Activated naive CD4-positive, alpha-beta T cell treated with anti-CD3 and anti-CD28 coated beads for 36 hours (primary cell): ENCODE measurements at places on chromosomes 16 and 17. TPM values are rescaled to one million over a fixed set of nuclear protein-coding genes. Genes with fewer than 3 reads are reported as not detected.

CCDC92B gene
- total RNA-seq = 0.12 TPM

SERPINF2 gene
- total RNA-seq = not detected

SULT1A2 gene
- 0.29 TPM for total RNA-seq

CCL17 gene
- not detected for total RNA-seq

CACNG3 gene
- total RNA-seq = not detected

HES7 gene
- 2.9 TPM for total RNA-seq

TEX14 gene
- total RNA-seq = 0.24 TPM

SEZ6L2 gene
- total RNA-seq = 0.31 TPM

KRTAP17-1 gene
- total RNA-seq = not detected

ASGR2 gene
- not detected for total RNA-seq

KRT32 gene
- not detected for total RNA-seq

SSTR5 gene
- not detected for total RNA-seq

PMM2 gene
- total RNA-seq = 20.1 TPM

OTOP3 gene
- not detected for total RNA-seq

RMI2 gene
- 82.8 TPM for total RNA-seq

SLFN14 gene
- not detected for total RNA-seq

ZSCAN10 gene
- total RNA-seq = 0.26 TPM

SBK1 gene
- 3.4 TPM for total RNA-seq

MEOX1 gene
- 0.17 TPM for total RNA-seq

HASPIN gene
- total RNA-seq = 20.5 TPM

SDR42E1 gene
- 4.2 TPM for total RNA-seq

LITAFD gene
- not detected for total RNA-seq

CTRL gene
- 1.5 TPM for total RNA-seq

KRT20 gene
- total RNA-seq = not detected

CALB2 gene
- total RNA-seq = not detected

SCARF1 gene
- total RNA-seq = 0.57 TPM

ITGAD gene
- total RNA-seq = not detected

TPSD1 gene
- not detected for total RNA-seq

NPIPA3 gene
- 1.9 TPM for total RNA-seq

TMEM238L gene
- not detected for total RNA-seq

SNX20 gene
- 29.6 TPM for total RNA-seq

MAFG gene
- total RNA-seq = 13.5 TPM

NT5M gene
- 8.1 TPM for total RNA-seq

TEKT5 gene
- not detected for total RNA-seq

HOXB8 gene
- total RNA-seq = not detected

HOXB7 gene
- total RNA-seq = not detected

TPSG1 gene
- total RNA-seq = not detected

DRC7 gene
- total RNA-seq = 0.49 TPM

VMO1 gene
- total RNA-seq = 0.60 TPM

GPR139 gene
- not detected for total RNA-seq

DBNDD1 gene
- 0.60 TPM for total RNA-seq

IL21R gene
- 93.8 TPM for total RNA-seq
